Inflammatory macrophage (primary cell): ENCODE measurements at places on chromosomes 13 and 19.

DNA sequence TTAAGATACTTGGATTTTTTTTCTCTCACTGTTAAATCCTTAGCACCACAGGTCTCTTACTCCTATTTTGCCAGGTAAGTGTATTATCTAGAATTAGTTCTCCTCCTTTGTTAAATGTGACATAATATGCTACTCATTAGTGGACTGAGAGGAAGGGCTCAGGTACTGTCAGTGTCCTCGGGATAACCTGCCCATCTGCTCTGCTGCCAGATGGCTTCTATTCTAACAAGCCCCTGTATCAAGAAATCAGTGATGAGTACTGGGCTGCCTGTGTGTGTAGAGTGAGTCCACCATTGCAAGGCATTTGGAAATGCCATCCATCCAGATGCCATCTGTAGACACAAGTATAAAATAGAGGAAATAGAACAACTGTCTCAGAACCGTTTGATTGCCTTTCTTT lies 209.6 kb downstream of the ATP8A2 start:
- DNase-seq: no peak

- no peak for DNase-seq
Measured at GRCh38 chr13:112782429-112783010, 92.7 kb downstream of the ATP11A start.

DNA sequence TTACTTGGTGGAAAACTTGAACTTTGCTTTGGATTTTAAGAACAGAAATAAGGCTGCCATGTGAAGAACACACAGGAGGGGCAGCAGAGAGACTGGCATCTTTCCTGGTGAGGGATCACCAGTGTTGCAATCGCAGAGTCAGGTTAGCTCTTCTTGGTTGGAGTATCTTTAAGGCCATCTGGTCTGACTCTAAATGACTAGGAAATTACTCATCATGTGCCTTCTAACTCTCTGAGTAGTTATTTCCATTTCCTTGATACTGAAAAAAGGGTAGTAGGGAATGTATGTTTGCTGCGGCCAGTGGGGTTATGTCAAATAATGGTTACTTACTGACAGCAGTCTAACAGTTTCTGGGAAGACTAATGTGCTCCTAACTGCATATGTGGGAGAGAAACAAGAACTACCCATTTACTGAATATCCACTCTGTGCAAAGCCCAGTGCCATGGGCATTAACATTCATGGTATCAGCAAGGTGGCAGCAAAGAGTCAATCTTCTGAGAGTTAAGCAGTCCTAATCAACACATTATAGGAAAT lies 122.1 kb downstream of the COG6 start:
- no peak for DNase-seq

DNA sequence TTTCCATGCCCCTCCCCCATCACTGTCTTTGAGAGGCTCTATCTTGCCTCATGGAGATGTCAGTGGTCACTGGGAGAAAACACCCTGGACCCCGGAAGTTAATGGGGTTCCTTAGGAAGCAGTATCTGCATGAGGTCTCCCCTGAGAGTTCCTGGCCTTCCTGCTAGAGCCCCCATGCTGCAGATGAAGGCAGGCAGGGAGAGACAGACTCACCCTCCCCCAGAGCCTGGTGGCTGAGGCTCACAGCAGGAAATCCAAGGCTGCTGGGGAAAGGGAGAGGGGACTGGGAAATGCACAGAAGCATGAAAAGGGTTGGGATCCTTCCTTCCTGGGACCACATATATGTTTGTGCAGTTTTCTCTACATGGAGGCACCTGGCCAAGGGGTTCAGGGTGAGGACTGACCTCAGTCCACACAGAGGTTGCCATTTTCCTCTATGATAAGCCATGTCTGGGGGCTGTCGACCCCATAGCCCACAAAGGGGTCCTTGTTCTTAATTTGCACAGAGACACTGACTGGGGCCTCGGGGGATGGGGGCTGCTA lies 95.4 kb downstream of the RNASEH2B start:
- DNase-seq: no peak

DNA sequence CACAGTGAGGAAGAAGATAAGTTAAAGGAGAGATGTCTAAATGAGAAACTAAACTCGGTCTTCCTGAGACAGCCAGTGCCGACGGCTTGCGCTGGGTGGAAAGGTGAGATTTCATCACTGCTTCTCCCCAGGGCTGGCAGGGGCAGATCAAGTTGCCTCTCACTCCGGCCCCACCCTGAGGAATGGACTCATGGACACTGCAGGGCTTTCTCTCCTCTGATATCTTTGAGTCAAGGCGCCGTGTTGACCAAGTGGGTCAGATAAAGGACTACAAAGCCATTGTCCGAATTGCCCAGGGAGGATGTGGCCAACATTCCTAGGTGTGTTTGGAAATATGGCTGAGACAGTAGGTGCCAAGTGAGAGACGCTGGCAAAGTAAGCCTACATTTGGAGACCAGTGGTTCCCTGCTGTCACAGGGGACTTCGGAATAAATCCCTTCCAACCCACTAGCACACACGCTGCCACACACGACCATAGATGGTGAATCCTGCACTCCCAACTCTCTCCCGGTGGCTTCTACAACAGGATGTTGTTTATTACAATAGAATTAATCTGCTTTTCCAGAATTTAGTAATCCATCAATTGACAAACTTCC lies 156.5 kb upstream of the TSC22D1 start:
- no peak for DNase-seq

DNA sequence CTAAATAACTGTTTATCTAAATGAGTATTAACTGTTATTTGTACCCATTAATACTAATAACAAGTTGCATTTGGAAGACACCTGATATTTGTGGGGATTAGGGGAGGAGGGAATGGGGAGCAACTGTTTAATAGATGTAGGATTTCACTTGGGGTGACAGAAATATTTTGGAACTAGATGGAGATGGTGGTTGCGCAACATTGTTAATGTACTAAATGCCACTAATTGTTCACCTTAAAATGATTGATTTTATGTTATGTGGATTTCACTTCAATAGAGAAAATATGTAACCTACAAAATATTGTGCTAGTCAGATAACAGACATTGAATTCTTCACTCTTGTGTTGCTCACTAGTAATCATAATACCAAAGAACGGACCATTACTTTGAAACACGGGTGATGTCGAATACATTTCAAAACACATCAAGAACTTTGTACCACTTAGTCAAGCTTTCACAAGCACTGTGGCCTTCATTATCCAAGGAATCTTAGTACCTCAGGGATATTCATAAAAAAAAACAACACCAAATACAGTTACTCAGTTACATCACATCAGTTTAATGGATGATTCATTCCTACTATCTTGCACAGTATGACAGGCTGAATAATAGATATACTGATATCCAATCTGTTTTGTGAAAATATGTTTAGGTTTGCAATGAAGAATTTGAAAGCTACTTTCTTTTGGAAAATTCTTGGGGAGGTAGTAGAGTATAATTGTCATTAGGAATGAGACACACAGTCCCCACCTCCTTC lies 721.8 kb downstream of the PCDH9 start:
- no peak for DNase-seq

DNA sequence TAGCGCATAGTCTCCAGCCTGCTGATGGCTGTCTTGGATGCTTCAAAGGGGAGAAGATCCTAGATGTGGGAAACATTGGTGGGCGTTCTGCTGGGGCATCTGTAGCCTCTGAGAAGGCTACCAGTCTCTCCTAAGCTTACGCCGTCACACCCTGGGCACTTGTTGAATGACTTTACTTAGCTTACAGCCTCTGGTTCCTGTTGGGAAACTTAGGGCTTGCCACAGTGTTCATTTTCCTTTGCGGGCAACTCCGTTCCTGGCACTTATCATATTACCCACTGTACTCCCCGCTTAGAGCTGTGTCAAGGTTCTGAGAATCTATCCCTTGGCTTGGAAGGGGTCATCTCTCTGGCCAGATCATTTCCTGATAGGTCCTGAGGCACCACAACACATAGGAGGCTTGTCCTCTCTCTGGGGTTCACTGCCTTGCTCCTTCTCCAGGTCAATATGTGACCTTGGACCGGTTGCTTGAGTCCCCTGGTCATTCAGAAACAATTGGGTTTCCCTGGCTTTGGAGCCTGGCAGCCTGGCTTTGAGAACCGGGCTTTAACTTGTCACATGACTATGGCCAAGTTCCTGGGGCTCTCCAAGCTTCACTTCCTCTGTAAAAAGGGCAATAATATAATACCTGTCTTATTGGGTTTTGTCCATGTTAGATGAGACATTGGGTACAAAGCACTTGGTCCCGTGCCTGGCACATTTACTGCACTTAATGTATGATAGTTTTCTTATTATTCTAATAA lies 20.5 kb upstream of the ALOX5AP start:
- peak; percentile 73 for DNase-seq

- no peak for DNase-seq
Measured at GRCh38 chr19:28701491-28701890, 511.5 kb downstream of the UQCRFS1 start.

GRCh38 chr19:29810504-29810871 lies 1.3 kb upstream of the CCNE1 start:
- no peak for DNase-seq

DNA sequence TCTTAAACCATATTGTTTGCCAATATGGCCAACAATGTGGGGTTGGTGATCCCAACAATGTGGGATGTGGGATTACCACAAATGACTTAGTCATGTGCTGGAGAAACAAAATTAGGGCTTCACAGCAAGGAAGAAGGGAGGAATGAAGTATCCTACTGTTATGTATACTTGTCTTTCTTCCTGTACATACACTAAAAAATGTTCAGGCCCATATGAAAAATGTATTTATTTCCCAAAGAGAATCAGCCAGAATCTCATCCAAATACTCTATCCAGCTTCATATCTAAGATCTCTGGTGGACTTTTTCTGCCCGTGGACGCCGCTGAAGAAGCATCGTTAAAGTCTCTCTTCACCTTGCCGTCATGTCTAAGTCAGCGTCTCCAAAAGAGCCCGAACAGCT lies at the start of gene HNRNPA1L2:
Gene HNRNPA1L2, plus strand, starts transcription at position 301 of the 400 bp plus-strand sequence. Its CDS starts 62 bp downstream, at position 363.
- DNase-seq: no peak

- peak; percentile 18 for DNase-seq
Measured at GRCh38 chr19:31340042-31341025, 8.9 kb downstream of the TSHZ3 start.

DNA sequence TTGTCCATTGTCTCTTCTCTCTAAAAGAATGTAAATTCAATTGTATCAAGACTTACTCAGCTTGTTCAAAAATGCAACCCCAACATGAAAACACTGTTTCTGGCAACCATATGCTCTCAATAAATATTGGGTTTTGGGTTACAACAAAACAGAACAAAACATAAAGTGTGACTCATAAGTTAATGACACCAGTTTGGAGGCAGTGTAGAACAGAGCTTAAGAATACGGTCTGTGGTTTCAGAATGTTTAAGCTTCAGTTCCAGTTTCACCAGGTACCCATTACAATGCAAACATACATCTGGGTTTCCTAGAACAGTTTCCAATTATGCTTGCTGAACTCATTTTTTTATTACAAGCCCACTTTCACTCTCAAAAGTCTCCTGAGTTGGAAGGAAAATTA lies 285.8 kb upstream of the PCDH9 start:
- DNase-seq: no peak

DNA sequence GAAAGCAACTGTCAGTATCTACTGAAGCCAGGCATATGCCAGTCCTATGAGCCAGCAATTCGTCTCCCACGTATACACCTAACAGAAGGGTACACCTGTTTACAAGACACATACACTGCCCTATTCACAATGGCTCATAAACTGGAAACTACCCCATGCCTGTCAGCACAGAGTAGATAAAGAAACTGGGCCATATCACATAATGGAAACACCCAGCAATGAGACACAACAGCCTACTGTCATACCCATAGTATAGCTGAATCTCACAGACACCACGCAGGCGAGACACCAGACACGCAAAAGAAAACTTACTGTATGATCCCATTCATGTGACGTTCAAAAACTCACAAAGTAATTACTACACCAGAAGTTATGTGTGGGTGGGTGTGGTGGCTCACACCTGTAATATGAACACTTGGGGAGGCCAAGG lies 15.7 kb downstream of the NOSIP start:
- DNase-seq: no peak

GRCh38 chr19:34171539-34171876 lies 796 bp upstream of the LSM14A start:
- no peak for DNase-seq

GRCh38 chr19:1451916-1452801 lies 2.2 kb downstream of the APC2 start:
- no peak for DNase-seq
